ENCODE measurements at places on chromosomes 6 and 20.

- DNase-seq = peak; percentile 32
Observed at GRCh38 chr20:34536798-34537394, 20.7 kb downstream of the DYNLRB1 start.

DNA sequence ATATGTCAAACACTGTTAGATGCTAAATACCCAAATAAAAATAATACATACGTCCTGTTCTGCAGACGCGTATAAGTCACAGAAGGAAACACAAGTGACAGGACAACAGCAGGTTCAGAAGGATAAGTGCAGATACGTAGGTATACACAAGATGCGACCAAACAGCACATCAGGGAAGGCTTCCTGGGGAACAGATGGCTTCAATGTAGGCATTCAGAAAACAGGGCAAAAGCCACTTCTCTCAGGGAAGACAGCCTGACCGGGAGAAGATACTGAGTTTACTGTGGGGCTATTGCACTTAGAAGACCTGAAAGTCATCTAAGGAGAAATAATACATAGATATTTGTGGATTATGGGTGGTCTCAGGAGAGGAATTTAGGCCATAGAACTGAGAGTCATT is 1.9 kb downstream of the HLA-DPA1 start:
- DNase-seq = no peak

DNA sequence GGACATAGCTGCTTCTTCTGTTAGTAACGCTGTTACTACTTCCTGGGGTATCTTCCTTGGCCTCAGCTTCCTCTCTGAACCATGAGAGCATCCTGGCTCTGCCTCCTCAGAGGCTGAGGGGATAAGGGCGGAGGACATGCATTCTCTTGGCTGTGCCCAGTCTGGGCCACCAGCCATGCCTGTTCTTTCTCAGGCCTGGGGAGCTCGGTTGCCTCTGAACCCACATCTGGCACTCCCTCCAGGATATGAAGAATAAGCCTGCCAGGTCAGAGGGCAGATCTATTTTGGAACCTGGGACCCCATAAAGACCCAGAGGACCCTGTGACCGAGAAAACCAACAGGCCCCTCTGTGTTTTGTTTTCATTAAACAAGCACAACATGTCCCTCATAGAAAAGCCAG is 6.6 kb upstream of the ANGPT4 start:
- DNase-seq = no peak

- DNase-seq = no peak
Observed at GRCh38 chr6:17446713-17447112, 53.3 kb downstream of the CAP2 start.

- DNase-seq = no peak
Observed at GRCh38 chr20:955111-955510, 39.0 kb upstream of the ANGPT4 start.

DNA sequence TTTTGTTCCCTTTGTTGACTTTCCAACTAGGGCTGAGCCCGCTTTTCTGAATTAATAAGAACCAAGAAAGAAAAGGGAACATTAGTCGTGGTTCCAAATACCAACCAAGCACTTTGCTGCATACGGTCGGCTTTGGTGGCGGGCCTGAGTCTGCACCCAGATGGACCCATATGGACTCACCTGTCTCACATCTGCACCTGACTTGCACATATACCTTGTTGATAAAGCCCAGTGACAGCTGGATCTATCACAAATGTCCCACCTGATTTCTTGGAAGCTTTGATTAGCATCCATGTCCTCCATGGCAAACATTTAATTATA is 39.0 kb downstream of the TPD52L1 start:
- DNase-seq = no peak

Measured in stimulated activated CD4-positive, alpha-beta T cell treated with anti-CD3 and anti-CD28 coated beads, Interleukin-15, amount 100 ng/mL, for 1 hour (primary cell).